ENCODE measurements at places on chromosomes 2 and 18. TPM values are rescaled to one million over a fixed set of nuclear protein-coding genes. Genes with fewer than 3 reads are reported as not detected.

DNA sequence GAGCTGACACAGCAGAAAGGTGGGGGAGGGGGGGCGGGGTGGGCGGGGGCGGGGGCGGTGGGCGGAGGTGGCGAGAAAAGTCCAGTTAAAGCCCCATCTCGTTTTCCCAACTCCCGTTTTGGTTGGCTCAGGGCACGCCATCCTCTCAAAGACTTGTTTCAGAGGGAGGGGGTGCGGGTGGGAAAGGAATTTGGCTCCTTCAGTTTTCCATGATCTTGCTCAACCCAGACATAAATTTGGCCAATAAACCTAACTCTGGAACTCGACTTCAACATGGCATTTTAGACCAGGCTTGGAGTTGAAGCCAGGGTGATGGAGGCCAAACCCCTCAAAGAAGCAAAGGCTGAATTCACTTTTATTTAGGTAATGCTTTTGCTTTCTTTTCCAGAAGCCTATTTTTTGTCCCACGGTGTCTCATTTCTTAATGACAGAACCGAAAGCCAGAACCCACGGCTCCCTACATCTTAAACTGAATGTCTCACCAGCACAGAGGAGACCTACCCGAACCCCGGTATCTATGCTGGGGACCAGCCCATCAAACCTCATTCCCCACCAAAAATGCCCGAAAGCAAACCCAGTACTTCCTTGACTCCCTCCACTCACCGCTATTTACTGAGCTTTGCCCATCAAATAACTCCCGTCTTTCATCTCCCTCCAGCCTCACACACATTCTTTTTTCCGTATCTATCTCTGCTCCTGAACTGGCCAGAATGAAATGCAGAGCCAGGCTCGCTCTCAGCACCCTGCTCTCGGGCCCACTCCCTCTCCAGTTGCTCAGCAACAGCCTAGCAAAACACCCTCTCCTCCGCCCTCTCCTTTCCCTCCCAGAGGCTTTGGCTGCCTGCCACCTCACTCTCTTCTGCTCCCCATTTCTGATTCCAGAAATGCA, 4.3 kb downstream of the IGFBP5 start:
- peak; percentile 85 for DNase-seq

DNA sequence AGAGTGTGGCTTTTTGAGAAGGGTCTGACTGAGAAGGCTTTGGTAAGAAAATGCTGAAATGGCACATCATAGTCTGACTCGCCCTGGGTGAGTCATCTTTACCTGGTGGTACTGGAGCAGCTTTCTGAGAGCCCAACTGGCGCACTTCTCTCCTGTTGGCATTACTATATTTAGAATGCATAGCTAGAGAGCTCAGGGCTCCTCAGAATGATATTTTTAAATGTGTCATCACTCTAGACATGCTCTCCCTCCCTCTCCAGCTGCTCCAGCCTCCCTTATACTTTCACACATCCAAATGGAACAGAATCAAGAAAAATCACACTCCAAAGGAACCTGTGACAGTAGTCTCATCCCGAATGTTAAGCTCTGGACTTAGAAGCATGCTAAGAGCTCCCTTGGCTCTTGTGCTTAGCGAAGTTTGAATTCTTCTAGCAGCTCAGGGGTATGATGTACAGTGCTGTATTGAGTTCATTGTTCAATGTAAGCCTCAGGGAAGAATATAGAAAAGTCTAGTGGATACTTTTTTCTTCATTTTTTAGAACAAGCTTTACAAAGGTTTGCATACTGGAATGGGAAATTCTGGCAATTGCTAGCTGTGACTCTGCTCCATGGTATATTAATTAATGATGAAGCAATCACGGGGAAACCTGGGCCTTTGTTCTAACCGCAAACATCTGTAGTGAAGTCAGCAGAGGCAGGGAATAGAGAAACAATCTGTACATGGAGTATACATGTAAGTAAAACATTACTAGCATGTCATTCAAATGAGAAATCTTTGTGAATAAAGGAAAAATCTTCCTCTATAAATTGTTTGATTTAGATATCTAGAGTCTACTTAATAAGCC, 751.2 kb upstream of the NRXN1 start:
- no peak for DNase-seq

DNA sequence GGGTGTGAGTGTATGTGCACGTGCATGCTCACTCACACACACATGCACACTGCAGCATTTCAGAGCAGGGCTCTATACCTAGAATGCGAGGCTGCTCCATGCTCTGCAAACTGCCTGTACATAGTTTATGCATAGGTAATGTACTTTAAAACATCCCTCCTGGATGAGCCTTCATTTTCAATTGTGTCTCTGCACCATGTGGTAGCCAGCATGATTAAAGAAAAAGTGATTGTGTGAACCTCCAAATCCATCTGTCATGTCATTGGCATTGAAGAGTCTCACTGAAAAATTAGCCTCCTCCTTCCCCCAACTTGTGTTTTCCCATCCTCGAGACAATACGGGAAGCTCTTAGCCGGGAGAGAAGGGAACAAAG, 120.9 kb upstream of the SPATS2L start:
- DNase-seq: no peak

- DNase-seq: no peak
Measured at GRCh38 chr2:11753452-11753885, 7.0 kb downstream of the LPIN1 start.

DNA sequence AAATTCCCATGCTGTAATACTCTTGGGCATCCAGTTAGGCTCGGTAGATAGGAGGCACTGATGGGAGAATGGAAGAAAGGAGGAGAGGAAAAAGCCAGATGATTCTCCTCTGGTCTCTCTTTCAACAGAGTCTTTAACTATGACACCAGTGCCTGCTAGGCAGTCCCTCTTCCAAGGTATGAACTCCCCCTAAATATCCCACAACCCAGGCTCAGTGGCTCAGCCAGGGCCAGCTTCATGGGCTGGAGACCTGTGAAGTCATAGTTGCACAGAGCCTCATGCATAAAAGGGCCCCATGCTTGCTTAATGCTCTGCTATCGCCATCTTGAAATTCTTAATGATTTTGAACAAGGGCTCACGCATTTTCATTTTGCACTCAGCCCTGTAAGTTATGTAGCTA, 869.2 kb upstream of the GCFC2 start:
- DNase-seq: no peak

DNA sequence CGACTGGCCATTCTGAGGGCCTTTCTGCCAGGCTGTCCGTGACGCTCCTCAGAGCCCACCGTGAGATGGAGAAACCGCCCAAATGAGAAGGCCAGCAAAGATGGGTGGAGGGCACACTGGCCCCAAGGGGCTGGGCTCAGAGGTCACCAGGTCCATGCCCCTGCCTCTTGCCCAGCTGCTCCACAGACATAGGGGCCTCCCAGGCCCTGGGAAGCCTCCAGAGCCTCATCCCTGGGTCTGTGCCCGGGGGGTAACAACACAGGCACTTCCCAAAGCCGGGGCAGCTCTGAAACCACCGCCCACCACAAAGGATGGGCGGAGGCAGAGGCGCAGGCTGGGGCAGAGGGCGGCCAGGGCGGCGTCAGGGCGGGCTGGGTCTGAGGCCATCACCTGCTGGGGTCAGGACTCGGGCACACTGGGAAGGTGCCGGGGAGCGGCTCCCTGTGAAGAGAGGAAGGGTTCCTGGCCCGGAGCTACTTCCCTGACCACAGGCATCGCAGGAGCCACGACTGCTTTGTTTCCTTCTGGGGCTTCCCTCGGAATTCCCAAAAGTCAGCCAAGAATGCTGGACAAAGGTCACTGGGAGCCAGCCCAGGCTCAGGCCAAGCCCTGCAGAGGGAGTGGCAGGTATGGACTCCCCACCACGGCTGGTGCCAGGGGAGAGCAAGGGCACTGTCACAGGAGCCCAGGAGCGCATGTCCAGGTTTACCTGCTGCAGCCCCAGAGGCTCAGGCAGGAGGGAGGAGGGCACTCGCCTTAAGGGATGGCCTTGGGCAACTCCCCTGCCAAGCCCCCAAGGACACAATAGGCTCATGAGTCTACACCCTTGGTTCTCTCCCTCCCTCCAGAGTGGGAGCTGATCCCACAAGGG, 9.4 kb downstream of the CYP26B1 start:
- no peak for DNase-seq

GRCh38 chr2:190766595-190766994, 114.0 kb upstream of the GLS start:
- DNase-seq: no peak

DNA sequence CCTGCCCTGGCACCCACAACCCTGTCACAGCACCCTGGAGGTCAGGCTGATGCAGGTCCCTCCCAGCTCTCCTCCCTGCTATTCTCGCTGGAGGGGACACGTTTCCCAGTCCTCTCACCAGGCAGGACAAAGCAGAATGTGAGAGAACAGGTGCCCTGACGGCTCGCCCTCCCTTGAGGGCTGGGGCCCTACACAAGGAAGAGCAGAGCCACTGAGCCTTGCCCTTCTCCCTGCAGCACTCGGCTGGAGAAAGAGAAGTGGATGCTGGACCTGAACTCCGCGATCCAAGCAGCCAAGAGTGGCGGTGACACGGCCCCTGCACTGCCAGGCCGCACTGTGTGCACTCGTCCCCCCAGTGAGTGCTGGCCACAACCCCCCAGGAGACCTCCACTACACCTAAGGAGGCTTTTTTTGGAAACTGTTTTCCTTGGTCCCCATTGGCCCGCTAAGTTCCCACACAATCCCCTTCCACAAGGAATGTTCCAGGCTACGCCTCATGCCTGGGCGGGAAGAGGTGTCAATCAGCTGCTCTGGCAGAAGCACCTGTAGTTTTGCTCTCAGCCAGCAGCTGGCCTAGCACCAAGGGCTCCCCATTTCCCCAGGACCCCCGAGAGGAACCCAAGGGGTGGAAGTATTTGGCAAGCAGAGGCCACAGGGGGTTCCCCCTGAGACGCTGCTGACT, 17.4 kb downstream of the STK25 start:
- DNase-seq: no peak

GRCh38 chr2:158313734-158314133, 142.8 kb downstream of the CCDC148 start:
- no peak for DNase-seq

DNA sequence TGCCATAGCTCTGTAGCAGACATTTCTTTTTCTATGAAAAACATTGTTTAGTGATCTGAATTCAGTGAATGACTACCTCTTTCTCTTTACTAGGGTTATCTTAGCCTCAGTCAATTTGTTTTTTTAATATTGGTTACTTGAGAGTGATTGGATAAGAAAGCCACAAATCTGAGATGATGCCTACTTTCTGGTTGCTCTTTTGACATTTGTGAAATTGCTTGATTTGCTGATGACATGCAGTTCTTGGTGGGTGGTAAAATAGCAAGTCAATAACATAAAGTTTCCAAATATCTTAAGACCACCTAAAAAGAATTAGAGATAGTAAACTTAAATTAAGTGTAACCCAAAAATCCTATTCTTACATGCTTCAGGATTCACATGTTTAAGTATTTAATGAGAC, 199.5 kb upstream of the STON1 start:
- no peak for DNase-seq

SERPINB4 gene
- total RNA-seq: not detected

SULT6B1 gene
- total RNA-seq: not detected

STPG4 gene
- total RNA-seq: 1.4 TPM

Data from tibial nerve (tissue), 4 donors.